ENCODE measurements at places on chromosomes 16 and 17.

DNA sequence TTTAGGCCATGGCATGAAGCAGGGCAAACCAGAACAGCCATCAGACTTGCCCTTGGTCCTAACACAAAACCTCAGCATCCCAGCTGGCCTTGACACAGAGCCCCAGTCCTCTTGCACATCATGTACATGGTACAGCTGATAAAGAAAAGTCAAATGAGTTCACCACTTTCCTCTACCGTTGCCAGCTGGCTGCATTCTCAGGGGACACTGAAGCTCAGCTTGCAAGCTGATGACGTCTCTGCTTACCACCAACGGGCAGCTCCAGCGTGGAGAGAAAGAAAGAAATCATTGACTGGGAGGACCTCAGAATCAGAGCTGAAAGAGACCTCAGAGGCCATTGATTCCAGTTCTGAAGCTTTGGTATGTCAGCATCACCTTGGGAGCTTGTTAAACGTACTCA is 80.7 kb upstream of the CES5A start:
- no peak for ATAC-seq

GRCh38 chr16:47374629-47375028 is 86.2 kb downstream of the ITFG1 start:
- ATAC-seq, result no peak

DNA sequence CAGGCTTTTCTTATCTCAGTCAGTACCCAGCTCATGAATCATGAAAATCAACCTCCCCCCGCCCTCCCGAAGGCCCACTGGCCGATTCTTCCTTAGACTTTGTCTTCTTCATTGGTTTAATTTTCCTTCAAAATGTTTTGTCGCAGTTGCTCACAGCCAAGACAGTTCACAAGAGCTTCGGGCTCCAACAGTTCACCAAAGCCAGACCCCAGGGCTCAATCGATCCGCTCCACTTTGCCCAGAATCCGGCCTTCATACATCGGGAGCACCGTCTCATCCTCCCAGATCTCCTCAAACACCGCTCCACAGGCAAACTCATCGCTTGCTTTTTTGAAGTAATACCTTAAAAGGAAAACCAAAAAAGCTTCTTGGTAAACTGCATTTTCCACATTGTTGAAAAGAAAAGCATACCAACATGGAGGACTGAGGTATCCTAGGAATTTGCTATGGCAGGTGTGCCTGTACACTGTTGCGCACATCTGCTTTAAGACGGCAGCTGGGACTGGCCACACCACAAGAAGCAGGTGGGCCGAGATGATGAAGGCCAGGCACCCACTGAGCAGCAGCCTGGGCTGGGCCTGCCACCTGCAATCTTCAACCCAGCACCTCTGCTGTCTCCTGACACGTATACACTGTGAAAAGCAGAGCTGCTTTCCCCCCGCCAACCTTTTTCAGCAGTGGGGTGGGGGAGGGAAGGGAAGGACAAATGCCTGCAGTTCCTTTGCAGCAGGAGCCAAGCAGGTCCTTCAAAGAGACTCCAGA is 31.5 kb downstream of the AXIN2 start:
- no peak for ATAC-seq

GRCh38 chr17:7064261-7064660 is 15.8 kb downstream of the CLEC10A start:
- no peak for ATAC-seq

GRCh38 chr16:28531777-28532744 is 6.7 kb downstream of the NUPR1 start:
- peak; percentile 94 for ATAC-seq

GRCh38 chr16:57316390-57317017 is 32.0 kb upstream of the PLLP start:
- peak; percentile 89 for ATAC-seq

GRCh38 chr17:74898376-74898946 is 5.0 kb upstream of the FADS6 start:
- ATAC-seq, result no peak

GRCh38 chr17:35372846-35373533 is 431 bp downstream of the SLFN11 start:
- ATAC-seq, result peak; percentile 19

- no peak for ATAC-seq
Measured at GRCh38 chr17:58318627-58319172, 9.9 kb downstream of the TSPOAP1 start.

GRCh38 chr16:23950291-23950894 is 114.6 kb downstream of the PRKCB start:
- no peak for ATAC-seq

- ATAC-seq, result no peak
Measured at GRCh38 chr16:30585022-30585399, 486 bp downstream of the ZNF785 start.

DNA sequence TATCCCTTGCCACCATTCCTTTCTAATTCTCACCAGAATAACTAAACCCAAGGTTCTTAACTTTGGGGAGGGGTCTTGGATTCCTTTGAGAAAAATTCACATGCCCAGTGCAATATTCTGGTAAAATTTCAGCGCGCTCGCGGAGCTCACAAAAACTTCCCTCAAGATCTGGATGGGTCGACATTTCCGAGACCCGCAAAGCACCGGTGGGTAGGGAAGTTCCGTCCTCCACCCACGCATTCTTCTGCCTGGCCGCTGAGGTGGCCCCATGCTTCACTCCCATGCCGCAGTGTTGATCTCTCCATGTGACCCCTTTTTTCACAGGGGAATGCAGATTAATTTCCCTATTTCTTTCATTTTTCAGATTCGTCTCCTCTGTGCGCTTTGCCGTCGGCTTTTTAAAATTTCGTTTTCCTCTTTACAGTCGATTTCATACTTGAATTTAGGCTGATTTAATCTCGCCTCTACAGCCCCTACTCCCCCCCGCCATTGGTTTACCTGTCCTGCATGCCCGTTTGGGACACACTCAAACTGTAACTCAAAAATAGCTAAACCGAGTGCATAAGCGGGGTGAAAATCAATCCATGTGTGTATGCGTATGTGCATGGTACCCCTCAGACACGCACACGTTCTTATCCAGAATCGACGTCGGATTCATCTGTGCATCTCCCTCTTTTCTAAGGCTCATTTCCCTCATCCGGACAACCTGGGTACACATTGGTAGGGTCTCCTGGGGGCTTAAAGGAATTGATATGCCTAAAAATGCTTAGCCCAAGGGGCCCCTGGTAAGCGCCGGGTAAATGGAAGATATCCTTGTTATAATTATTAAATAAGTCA is 1.4 kb upstream of the SP6 start:
- no peak for ATAC-seq

GRCh38 chr17:41308251-41308917 is 725 bp downstream of the KRTAP16-1 start:
- peak; percentile 22 for ATAC-seq

GRCh38 chr16:2236337-2237101 is at the start of gene DNASE1L2:
DNASE1L2 (plus strand) TSS chr16:2236444; CDS start chr16:2236817, 373 bp downstream.
- ATAC-seq, result peak; percentile 26

DNA sequence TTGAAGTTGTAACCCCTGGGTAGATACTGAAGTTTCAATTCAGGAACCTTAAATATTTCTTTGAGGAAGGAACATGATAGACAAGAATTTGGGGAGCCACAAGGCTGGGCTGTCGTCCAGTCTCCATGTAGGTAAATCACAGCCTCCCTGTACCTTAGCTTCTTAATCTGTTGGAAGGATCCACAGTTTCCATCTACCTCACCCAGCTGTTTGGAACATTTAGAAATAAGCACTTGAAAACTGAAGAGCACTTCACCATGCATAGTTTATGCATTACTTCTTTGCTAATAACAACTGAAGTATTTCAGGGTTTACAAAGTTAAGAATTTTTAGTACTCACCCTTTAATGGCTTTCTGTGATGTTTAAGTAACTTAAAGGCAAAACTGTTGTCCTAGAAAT is 17.2 kb downstream of the TXNDC11 start:
- no peak for ATAC-seq
